HT1080 (cell line): ENCODE measurements at places on chromosomes 5 and 9.

GRCh38 chr5:170110403-170111087 lies 4.8 kb downstream of the FOXI1 start:
- DNase-seq, result no peak

GRCh38 chr9:13354733-13355132 lies 75.2 kb upstream of the MPDZ start:
- peak; percentile 66 for DNase-seq

- DNase-seq, result no peak
Measured at GRCh38 chr9:17775656-17776055, 196.8 kb downstream of the SH3GL2 start.

- DNase-seq, result peak; percentile 60
Measured at GRCh38 chr9:38727497-38728001, 7.6 kb upstream of the FAM240B start.

DNA sequence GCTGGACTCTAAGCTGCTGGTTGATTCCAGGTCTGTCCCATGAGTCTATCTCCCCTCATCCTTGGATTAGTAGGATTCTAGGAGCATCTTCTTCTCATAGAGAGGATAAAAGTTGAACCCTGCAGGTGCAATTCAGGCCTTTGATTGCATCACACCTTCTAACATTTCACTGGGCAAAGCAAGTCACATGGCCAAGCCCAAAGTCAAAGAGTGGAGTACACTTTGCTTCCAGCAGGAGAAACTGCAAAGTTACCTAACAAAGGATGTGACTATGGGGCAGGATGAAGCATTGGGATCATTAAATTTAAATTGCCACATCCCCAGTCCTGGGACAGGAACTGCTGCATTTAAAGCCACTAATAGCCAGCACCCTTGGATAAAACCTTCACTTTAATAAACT lies 51.0 kb upstream of the EGFLAM start:
- DNase-seq, result no peak

- DNase-seq, result no peak
Measured at GRCh38 chr9:4098031-4098430, 201.8 kb downstream of the GLIS3 start.

- peak; percentile 74 for DNase-seq
Measured at GRCh38 chr5:108260117-108260857, 121.6 kb downstream of the FBXL17 start.

DNA sequence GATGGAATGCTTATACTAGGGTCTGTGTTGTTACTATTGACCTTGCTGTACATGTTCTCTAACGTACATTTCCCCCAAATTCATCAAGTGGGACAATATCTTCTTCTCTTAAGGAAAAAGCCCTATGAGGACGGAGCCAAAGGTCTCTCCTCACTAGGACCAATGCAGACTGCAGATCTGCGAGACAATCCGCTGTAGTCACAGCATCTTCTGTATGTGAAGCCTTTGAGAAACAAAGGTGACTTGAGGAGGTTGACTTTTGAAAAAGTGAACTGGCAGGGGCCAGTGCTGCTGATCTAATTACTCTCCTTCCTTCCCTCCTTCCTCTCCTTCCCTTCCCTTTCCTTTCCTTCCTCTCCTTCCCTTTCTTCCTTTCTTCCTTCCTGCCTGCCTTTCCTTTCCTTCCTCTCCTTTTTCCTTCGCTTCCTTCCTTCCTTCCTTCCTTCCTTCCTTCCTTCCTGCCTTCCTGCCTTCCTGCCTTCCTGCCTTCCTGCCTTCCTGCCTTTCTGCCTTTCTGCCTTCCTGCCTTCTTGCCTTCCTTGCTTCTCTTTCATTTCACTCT lies 71.1 kb upstream of the BASP1 start:
- no peak for DNase-seq
